Activated naive CD8-positive, alpha-beta T cell treated with anti-CD3 and anti-CD28 coated beads for 36 hours (primary cell): ENCODE measurements at places on chromosomes 6 and 20. TPM values are rescaled to one million over a fixed set of nuclear protein-coding genes. Genes with fewer than 3 reads are reported as not detected.

- no peak for DNase-seq
Observed at GRCh38 chr20:2610941-2611720, 41.3 kb upstream of the NOP56 start.

GRCh38 chr20:3871550-3872265 lies 17.5 kb upstream of the PANK2 start:
- no peak for DNase-seq

- DNase-seq = no peak
Observed at GRCh38 chr20:17044891-17045290, 181.9 kb upstream of the PCSK2 start.

DNA sequence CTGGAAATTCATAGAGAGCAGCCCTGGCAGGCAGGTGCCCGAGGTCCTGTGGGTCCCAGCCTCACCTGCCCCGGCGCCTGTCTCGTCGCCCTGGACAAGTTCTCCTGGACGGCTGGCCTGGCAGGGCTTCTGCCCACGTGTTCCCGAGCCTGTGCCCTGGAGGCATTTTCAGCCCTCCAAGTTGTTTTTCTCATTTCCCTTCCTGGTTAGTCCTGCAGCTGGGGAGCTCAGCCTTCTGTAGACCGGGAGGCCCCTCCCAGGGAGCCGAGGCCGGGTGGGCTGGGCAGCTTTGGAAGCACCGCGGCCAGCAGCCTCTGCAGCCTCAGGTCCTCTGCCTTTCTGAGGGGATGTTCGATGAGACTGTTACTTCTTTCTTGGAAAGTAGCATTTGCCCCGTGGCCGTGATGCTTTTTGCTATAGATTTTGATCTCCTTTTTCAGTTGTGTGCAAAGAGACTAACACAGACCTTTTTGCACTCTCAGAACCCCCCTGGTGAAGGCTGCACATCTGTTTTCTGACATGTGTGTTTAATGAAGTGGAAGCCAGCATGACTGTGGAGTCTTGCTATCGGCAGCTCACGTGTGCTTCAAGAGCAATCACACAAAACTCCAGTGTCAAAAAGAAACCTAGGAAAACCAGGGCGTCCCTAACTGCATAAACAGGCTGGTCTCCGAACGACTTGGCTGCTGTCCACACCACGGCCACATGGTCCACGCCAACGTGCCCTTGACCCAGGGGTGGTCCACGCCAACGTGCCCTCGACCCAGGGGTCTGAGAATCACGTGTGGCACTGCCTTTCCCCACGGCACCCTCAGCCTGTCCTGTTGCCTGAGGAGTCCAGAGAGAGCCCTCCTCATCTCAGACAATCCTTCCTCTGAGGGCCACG lies 207.5 kb downstream of the SMOC2 start:
- no peak for DNase-seq

DNA sequence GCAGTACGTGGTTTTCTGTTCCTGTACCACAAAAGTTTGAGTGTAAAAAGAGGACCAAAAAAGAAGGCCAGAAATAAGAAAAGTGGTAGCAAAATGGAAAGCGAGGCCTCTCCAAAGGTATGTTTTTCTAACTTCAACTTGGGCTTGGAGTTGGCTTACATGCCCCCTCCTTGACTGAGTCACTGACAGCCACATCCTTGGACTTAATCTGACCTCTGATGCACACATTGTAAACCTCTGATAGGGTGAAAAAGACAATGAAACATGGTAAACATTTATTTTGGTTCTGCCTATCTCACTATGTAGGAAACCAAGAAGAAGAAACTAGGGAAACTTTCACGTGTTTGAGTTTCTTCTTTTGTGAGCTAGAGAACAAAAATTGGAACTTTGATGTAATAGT lies 503.2 kb upstream of the ID4 start:
- no peak for DNase-seq

DNA sequence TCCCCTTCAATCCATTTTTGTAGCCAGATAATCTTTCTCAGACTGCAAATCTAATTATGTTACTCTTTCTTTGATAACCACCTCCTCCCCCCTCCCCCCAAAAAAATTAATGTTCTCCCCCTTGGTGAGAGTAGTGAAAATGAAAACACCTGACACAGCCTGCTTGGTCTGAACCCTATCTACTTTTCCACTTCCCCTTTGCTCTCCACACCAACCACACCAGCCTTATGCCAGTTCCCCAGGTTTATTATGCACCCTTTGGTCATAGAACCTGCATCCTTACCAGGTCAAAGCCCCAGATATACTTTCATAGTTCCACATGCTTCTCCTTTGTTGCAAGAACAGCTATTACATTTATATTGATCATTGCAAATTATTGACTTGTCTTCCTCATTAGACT lies 19.4 kb downstream of the PFDN4 start:
- no peak for DNase-seq

DNA sequence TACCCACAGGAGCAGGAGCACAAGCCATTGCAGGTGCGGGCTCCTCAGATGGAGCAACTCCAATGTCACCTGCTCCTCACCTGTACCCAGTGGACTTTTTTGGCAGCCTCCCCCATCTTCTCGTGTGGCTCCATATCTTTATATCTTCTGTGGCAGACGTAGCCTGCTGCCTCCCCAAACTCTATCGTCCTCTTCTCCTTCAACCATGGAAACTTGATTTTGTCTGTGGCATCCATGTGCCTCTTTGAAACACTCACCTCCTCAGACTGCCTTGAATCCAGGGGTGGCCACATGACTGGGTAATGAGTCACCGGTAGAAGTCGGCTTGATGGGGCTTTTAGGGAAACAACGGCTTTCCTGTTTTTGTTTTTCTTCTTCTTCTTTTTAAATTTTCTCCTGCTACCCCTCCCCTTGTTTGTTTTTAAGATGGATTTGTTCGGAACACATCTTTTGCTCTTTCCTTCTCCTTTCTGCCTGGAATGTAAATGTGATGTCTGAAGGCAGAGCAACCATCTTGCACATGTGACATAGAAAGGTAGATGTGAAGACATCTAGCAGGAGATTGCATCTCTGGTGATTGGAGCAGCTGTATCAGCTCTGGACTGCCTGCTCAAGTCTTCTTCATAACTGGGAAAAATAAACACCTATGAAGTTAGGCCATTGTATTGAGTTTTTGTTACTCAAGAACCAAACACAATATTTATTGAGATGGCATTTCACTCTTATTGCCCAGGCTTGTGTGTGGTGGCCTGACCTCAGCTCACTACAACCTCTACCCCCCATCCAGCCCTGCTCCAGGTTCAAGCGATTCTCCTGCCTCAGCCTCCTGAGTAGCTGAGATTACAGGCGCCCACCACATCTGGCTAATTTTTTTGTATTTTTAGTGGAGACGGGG lies 69.9 kb upstream of the DDR1 start:
- peak; percentile 70 for DNase-seq

GRCh38 chr6:10954590-10955010 lies 67.7 kb downstream of the SYCP2L start:
- peak; percentile 72 for DNase-seq

DNA sequence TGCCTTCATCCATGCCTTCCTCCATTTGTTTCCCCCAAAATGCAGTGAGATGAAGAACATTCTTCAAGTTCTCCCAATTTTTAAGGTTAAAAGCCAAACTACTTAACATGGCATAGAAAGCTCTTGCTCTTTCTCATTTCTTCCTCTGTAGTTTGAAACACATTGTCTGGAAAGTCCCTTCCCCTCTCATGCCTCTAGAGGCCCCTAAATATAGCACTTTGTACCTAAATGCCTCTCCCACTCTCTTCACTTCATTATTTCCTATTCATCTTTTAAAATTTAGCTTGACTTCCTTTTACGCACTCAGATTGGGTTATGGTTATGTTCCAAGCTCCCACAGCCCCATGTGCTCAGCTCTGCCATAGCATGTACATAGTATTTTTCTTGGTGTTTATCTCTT lies 389.3 kb downstream of the HDGFL1 start:
- DNase-seq = no peak

- peak; percentile 52 for DNase-seq
Observed at GRCh38 chr6:151723152-151723551, 84.3 kb upstream of the ESR1 start.

DNA sequence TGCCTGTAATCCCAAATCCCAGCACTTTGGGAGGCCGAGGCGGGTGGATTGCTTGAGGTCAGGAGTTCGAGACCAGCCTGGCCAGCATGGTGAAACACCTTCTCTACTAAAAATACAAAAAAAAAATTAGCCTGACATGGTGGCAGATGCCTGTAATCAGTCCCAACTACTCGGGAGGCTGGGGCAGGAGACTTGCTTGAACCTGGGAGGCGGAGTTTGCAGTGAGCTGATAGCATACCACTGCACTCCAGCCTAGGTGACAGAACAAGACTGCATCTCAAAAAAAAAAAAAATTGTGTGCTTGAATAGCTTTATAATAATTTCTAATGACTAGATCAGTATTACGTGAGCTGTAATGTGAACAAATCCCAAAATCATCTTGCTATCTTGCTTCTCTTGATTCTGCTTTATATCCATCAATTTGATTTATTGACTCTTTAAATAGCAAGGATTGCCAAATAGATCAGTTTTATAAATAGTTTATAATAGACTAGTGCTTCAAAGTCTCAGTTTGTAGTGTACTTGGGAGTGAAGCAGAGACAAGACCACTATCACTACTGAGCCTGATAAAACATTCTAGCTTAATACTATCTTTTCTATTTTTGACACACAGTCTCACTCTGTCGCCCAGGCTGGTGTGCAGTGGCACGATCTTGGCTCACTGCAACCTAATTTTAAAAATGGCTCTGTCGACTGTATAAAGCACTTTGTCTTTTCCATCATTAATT lies 7.1 kb downstream of the AMD1 start:
- no peak for DNase-seq

DNA sequence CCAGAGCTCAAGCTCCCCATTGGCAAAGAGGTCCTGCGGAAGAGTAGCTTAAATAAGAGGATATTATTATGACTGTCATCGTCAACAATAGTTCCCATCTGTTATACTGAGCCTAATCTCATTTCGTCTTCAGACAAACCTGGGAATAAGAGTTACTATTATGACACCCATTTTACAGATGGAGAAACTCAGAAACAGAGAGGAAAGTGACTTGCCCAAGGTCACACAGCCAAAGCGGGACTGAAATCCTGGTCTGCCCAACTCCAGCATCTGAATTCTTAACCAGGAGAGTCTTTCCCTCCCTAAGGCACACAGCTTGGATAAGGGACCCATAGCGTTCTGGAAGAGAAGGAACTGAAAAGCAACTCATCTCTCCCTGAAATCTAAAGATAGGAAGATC lies 23.4 kb downstream of the PTGIS start:
- DNase-seq = no peak

SLC22A1 gene
- total RNA-seq = 0.85 TPM

- no peak for DNase-seq
Observed at GRCh38 chr6:55964136-55964535, 88.7 kb upstream of the BMP5 start.

NQO2 gene
- total RNA-seq = 12.8 TPM

- no peak for DNase-seq
Observed at GRCh38 chr6:72589096-72589495, 32.8 kb upstream of the KCNQ5 start.

GRCh38 chr6:158972241-158973233 lies 27.5 kb downstream of the RSPH3 start:
- no peak for DNase-seq

DNA sequence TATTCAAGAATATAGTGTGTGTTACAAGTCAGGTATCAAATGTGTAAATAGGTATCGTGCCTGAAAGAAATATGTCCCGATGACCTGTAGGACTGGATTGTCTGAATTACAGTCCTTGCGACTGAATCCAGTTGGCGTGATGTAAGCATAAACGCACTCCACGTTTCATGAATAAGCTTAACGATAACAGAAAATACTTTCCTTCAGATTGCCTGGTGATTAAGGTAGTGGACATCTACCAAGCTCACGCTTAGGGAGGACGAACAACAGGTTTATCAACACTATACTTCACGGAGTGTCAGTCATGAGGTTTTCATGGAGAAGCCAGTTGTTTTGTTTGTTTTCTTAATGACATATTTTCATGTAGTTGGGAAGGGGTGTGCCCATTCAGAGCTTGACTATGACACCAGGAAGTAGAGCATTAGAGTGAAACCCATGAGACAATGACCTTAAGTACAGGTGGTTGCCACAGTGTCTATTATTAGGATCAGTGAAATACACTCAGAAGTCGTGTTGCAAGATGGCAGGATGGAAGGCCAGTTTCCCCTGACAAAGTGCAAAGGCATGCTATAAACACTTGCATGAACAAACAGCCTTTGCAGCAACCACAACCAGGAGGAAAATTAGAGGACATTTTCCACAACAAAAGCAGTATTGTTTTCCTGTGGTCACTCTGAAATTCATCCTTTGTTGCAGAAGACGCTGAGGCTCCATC lies 305.8 kb upstream of the PRDM1 start:
- DNase-seq = no peak

GRCh38 chr6:71965404-71965803 lies 79.1 kb downstream of the RIMS1 start:
- DNase-seq = no peak

GRCh38 chr6:38987503-38987902 lies 61.1 kb upstream of the GLP1R start:
- DNase-seq = no peak

DNA sequence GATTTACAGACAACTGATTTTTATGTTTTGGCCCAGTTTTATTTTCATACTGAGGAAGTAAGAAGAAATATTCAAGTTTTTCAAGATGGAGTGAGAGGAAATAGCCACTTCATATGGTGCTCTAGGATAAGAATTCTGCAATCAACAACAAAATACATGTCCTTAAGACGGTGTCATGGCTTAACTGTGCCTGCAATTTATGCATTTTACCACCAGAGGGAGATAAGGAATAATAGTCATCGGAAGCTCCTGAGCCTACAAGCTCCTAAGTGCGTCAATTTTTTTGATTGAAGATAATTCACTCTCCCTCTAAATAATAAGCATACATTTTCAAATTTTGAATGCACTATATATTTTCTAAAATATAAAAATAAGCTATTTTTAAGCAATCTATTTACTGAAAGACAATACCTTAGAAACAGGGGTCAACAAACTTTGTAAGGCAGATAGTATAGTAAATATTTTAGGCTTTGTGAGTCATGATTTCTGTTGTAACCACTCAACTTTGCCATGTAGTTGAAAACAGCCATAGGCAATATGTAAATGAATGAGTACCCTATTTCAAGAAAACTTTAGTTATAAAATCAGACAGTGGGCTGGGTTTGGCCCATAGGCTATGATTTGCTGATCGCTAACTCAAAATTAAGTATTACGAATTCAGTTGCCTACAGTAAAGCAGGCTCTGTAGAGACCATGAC lies 230.9 kb upstream of the DTNBP1 start:
- no peak for DNase-seq

SNX21 gene
- 1.3 TPM for total RNA-seq

- no peak for DNase-seq
Observed at GRCh38 chr20:46378412-46379009, 27.9 kb downstream of the ELMO2 start.
